Skeletal muscle cell (primary cell): ENCODE measurements at places on chromosomes 12 and 14.

DNA sequence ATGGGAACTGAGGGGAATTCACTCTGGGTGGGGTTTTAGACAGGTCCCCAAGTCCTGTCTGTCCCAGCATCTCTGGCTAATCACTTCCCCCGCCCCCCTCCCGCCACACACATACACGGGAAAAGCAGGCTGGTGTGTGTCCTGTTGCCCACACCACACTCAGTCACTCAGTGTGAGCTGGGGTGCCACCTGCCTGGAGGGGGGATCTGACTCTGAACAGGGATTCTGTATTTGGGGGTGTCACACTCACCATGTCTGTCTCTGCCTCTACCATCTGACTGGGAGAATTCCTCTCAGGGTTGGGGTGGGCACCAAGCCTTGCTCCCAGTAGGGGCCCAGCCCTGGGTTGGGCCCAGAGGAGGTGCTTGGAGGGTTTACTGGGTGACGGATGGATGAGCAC lies 31.1 kb downstream of the SH2B3 start:
- no peak for DNase-seq

DNA sequence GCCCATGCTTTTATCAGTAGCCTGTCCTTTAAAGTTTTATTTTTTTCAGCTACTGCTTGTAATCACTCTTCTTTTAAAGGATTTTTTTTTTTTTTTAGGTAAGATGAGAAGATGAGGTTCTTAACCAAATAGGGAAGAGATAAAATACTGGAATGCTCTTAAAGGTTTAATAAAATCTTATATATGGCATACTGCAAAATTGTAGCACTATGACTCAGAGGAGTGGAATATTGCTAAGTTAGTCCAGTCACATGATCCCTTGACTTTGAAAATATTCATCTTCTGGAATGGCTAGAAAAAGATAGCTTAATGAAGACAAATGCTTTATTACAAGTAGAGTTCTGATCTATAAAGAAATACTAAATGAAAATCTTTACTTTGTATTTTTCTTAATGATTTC lies 116.6 kb downstream of the NAV3 start:
- DNase-seq = no peak

GRCh38 chr12:40056373-40056772 lies 49.5 kb downstream of the SLC2A13 start:
- no peak for DNase-seq

GRCh38 chr12:124386661-124387527 lies 92.0 kb downstream of the RFLNA start:
- DNase-seq = no peak

DNA sequence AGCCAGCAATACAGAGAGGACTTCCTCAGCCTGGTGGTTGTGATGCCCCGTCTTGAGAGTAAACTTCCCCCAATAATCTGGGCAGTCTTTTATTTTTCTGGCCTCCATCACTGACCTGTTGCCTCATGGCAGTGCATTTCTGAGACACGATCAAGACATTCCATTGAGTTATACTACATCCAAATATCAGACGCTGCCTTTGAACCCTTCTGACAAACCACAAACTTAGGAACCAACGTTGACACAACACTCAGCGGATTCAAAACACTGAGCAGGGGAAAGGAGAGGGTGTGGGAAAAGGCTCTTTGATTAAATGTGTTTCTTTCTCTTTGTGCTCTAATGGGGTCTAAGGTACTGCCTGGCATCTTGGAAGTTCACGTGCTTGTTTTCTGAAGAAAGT lies 100.7 kb upstream of the TBX5 start:
- no peak for DNase-seq

DNA sequence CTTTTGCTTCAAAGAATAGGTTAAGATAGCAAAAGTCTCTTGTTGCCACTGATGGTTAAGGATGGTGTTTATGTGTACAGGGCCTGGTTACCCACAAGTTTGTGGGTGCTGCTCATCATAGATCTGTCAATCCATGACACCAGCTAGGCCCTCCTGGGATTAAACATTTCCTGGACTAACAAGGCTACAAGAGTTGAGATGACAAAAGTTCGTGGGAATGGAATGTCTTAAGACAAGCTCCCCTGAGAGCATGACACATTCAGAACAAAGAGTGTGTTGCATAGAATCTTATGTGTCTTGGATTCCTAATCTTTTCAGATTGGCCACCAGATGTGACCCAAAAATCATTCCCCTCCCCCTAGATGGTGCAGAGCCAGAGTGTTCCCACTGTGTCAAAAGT lies 592.5 kb upstream of the USP15 start:
- DNase-seq = no peak

- DNase-seq = no peak
Observed at GRCh38 chr12:47744005-47744651, 14.6 kb downstream of the RAPGEF3 start.

DNA sequence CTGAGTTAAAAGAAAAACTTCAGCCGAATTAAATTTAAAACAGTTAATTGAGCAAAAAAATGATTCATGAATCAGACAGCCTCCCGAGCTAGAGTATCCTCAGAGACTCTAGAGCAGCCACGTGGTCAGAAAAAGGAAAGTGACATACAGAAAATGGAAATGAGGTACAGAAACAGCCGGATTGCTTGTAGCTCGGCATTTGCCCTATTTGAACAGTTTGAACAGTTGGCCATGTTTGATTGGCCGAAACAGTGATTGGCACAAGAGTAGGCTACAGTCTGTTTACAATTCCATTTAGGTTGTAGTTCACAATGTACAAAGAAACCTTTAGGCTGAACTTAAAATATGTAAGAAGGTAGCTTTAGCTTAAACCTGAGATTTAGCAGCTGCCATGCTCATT lies 12.9 kb upstream of the OXA1L start:
- DNase-seq = no peak

GRCh38 chr12:52090291-52090690 lies 10.8 kb downstream of the SMIM41 start:
- DNase-seq = no peak

DNA sequence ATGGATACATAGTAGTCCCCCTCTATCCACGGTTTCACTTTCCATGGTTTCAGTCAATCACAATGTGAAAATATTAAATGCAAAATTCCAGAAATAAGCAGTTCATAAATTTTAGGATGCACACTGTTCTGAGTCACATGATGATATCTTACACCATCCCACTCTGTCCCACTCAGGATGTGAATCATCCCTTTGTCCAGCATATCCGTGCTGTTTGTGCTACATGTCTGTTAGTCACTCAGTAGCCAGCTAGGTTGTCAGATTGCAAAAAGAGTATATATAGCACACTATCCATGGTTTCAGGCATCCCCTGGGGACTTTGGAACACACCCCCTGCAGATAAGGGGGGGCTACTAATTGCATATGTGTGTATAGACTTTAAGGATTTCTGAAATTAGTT lies 8.1 kb upstream of the NAA30 start:
- DNase-seq = peak; percentile 85

DNA sequence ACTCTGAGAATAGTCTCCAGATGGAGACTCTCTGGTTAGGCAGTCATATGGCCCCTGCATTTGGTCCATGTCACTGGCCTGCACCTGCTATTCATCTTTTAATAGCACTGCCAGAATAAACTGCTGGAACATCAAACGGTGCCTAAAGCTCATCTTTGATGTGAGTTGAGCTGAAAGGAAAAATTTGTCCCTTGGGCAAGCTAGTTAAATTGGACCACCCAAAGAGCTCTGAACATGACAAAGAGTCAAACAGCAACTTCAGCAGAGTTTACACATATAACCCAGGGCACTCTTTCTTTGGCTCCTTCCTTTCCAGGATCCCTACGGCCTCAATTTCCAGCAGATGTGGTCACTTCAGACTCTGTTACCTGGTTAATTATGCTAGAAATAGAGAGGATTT lies 269.9 kb downstream of the RPL10L start:
- no peak for DNase-seq

- no peak for DNase-seq
Observed at GRCh38 chr12:30753751-30754382, 884 bp downstream of the CAPRIN2 start.
